ENCODE measurements at places on chromosomes 3 and 15. TPM values are rescaled to one million over a fixed set of nuclear protein-coding genes. Genes with fewer than 3 reads are reported as not detected.

GRCh38 chr3:157631478-157631877 lies 128.3 kb upstream of the VEPH1 start:
- no peak for DNase-seq

The AGTR1 gene
- not detected for total RNA-seq

GRCh38 chr3:38133209-38133556 lies 3.7 kb downstream of the ACAA1 start:
- DNase-seq: no peak

- no peak for DNase-seq
These were observed 48.0 kb downstream of the ARHGEF26 start for GRCh38 chr3:154168998-154169795.

The ZCWPW2 gene
- under 0.01 TPM for total RNA-seq
